Stimulated activated CD4-positive, alpha-beta T cell treated with anti-CD3 and anti-CD28 coated beads, Interleukin-15, amount 100 ng/mL, for 1 hour (primary cell): ENCODE measurements at places on chromosomes 5 and 9.

- no peak for DNase-seq
These were observed 48.6 kb upstream of the FCN1 start for GRCh38 chr9:134966270-134966669.

DNA sequence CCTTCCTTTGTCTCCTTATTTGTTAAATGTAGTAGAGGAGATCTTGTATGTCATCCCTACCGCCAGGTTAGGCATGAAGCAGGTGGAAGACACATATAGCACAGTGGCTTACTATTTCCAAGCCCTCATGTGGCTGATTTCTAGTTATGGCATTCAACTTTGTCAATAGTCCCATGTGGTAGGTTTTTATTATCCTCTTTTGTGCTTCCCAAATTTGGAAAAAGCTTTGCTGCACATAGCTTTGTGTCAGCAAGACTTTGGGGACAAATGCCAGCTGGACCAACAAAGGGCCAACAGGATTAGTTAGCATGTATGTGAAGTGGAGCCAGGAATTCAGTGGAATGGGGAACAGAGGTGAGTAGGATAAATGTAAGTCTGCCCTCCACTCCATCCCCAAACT is 276.3 kb downstream of the PSAT1 start:
- no peak for DNase-seq

DNA sequence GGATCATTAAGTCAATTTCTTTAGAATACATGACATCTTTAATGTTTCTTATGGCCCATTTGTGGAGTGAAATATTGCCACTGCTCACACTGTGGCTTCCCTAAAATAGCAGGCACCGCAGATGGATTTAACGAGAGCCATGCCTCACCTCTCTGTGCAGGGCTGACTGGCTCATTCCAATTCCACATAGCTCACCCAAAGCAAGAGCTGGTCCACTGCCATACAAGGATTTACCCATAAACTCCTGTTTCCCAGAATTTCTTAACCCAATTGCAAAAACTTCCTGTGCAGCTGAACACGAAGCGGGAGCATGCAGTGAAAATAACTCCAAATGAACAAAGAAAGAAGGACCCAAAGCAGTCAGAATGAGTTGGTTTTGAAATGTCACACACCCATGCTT is 159.5 kb downstream of the BAAT start:
- no peak for DNase-seq

- no peak for DNase-seq
These were observed 79.4 kb downstream of the PTTG1 start for GRCh38 chr5:160500786-160501779.

DNA sequence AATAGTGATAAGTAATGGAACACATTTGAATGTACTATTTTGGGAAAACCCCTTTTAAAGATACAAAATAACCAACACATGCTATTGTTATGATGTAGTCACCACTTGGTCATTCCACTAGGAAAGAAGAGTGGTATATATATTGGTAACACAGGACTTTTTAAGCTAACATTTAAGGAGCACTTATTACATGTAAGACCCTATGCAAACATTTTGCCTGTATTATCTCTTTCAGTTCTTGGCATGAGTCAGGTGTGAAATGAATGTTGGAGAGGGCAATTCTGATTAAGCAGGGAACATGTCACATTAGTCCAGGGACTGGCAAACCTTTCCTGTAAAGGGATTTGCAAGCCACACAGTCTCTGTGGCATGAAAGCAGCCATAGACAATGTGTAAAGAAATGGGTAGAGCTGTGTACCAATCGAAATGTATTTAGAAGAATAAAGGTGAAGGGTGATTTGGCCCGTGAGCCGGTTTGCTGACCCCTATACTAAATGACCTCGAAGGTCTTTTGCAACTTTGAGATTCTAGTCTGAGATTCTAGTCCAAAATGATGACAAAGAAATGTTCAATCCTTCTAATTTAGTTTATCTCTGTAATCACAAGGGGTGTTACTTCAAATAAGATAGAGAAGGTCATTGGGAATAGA is 15.3 kb downstream of the ABLIM3 start:
- DNase-seq: no peak

- DNase-seq: no peak
These were observed 107.4 kb downstream of the LMNB1 start for GRCh38 chr5:126884269-126884819.

GRCh38 chr9:133004999-133005760 is 25.6 kb upstream of the GTF3C5 start:
- DNase-seq: no peak

- DNase-seq: no peak
These were observed 265.4 kb downstream of the EDIL3 start for GRCh38 chr5:84119252-84119651.

DNA sequence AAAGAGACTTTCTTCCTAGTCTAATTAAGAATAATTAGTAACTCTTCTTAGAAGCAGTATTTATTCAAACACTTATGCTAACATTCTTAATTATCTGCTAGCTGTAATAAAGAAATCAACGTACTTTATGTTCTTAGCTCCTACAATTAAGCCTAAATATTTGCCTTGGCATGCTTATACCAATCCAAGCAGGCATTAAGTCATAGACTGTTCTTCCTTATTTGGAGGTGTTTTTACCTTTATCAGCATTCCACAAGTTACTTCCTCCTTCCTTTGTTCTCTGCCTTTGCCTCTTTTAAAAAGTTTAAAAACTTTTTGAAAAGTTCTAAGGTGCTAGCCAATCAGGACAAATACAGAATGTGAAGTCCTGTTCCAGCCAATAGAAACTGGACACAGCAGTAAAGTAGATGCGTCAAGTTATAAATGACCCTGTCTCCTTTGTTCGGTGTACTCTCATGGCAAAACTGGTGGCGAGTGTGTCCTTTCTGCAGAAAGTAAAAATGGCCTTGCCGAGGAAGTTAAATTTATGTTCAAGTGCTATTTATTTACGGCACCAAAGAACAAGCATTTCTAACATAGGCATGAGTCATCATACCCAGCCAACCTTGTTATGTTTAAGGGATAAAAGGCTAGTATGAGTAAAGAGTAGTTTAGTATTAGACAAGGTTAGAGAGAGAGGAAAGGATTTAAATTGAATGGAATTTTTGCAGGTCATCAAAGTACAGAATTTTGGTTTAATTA is 58.6 kb downstream of the GPBP1 start:
- DNase-seq: no peak

DNA sequence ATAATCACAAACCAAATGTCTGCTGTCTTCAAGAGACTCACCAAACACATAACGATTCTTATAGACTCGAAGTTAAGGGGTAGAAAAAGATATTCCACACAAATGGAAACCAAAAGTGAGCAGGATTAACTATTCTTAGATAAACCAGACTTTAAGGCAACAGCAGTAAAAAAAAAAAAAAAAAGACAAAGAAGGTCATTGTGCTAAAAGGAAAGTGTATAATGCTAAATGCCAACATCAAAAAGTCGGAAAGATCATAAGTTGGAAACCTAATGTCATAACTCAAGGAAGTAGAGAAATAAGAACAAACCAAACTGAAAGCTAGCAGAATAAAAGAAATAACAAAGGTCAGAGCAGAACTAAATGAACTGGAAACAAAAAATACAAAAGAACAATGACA is 714.6 kb downstream of the SEMA5A start:
- DNase-seq: no peak

- no peak for DNase-seq
These were observed 43.6 kb downstream of the SPTLC1 start for GRCh38 chr9:92071634-92072033.

DNA sequence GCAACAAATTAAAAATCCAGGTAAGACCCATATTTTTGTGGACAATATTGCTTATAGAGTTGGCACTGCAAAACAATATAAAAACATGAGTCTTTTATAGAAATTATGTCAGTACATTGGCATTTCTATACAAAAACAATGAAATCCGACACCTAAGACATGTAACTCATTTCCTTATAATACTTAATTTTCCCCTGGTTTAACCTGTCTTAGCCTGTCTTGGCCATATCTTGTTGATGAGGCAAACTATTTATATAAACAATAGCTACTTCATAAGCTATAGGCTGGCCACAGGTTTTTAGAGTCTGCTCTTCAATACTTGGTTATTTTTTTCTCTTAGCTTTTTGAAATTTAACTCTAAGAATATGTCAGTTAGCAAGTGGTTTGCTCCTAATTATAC is 44.7 kb upstream of the IZUMO3 start:
- DNase-seq: no peak

- DNase-seq: no peak
These were observed 10.5 kb downstream of the MLLT3 start for GRCh38 chr9:20611691-20612287.

- DNase-seq: peak; percentile 68
These were observed 8.7 kb upstream of the SLC2A8 start for GRCh38 chr9:127388037-127388855.

DNA sequence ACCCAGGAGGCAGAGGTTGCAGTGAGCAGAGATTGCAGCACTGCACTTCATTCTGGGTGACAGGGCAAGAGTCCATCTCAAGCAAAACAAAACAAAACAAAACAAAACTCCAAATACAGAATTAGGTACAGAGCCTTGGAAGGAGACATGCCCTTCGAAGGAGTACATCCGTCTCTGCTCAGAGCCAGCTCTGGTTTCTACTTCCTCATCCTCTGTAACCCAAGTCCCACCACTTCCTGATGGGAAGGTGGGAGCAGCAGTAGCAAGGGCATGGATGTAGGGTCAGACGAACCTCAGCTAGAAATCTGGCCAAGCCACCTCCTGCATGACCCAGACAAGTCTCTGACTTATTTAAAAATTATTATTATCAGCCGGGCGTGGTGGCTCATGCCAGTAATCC is 16.5 kb upstream of the STXBP1 start:
- DNase-seq: no peak

- no peak for DNase-seq
These were observed 398 bp downstream of the RAPGEF6 start for GRCh38 chr5:131634666-131634995.

DNA sequence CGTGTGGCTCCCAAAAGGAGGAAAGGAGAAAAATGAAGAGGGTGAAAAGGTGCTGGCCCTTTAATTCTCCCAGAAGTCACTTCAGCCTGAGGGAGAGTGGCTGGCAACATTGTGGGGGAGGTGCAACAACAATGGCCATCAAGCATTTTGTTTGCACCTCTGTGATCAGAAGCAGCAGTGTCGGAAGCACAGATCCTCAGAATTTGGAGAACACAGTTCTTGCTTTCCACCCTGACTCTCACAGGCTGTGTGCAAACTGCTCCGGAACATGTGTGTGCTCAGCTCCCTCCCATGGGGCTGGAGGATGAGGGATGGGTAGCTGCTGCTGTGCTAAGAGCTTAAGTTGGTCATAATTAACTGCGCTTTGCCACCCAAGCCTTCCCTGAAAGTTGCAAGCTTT is 127.1 kb downstream of the DPYSL3 start:
- no peak for DNase-seq

DNA sequence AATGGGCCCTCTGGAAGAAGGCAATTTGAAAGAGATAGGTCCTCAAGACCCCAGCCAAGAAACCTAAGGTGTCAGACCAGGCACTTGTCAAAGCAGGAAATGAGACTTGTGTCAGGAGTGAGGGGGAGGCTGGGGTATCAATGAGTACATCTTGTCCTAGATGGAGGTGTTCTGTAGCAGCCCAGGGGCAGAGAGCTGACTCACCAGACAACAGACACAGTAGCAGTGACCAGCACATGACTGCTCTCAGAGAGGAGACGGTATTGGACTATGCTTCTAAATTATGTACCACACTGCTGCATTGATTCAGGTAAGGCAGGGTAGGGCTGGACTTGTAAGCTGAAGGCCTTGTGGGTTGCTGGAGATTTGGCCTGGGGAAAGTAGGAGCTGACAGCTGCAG is 551.2 kb upstream of the KLF4 start:
- DNase-seq: no peak

DNA sequence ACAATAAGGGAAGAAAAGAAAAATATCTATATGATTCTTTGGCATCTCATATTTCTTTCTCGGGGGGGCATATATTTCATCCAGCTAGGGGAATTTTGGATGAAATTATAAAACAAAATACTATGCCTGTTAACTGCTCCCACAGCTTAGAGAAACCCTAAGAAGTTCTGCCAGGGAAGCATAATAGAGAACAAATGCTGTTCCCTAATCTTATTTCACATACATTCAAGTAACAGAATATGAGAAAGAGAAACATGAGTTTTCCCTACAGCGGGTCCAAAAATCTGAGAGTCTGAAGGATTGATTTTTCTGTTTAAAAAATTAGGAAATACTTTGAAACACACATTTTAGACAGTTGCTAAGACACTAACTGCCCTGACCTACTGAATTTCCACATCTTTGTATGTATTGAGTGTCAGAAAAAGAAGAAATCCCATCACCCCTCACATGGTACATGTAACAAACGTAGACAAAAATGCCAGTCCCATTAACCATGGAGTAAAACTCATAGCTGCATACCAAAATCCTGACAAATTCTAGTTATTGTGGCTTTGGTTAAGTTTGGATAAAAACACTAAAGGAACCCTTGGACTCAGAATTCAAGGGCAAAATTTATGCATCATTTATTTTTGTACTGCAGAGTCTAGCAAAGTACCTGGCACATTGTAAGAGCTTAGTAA is 620.2 kb upstream of the DMAC1 start:
- DNase-seq: no peak

- DNase-seq: no peak
These were observed 127.2 kb upstream of the LARP1 start for GRCh38 chr5:154627698-154628678.
